CD4-positive, alpha-beta T cell treated with Interleukin-6 at 100 ng/mL for 8 hours (primary cell): ENCODE measurements at places on chromosomes 12 and 14.

- DNase-seq = peak; percentile 57
Measured at GRCh38 chr12:54404061-54405004, 14.7 kb downstream of the ITGA5 start.

GRCh38 chr14:37508503-37508902 is 86.5 kb downstream of the FOXA1 start:
- DNase-seq = no peak

GRCh38 chr12:121769831-121770301 is 23.6 kb downstream of the RHOF start:
- DNase-seq = no peak

GRCh38 chr12:89117448-89118034 is 234.8 kb downstream of the DUSP6 start:
- no peak for DNase-seq

DNA sequence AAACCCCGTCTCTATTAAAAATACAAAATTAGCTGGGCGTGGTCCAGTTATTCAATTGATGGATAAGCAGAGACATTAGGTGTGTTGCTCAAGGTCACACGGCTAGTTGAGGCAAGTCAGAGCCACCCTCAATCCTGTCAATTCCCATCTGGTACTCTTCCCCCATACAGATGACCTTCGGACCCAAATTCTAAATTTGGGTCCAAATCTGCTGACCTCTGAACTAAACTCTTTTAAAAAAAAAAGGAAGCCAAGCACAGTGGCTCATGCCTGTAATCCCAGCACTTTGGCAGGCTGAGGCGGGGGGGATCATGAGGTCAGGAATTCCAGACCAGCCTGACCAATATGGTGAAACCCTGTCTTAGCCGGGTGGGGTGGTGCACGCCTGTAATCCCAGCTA is 23.9 kb downstream of the GCN1 start:
- DNase-seq = no peak

- no peak for DNase-seq
Measured at GRCh38 chr14:25431211-25432076, 381.5 kb upstream of the STXBP6 start.

DNA sequence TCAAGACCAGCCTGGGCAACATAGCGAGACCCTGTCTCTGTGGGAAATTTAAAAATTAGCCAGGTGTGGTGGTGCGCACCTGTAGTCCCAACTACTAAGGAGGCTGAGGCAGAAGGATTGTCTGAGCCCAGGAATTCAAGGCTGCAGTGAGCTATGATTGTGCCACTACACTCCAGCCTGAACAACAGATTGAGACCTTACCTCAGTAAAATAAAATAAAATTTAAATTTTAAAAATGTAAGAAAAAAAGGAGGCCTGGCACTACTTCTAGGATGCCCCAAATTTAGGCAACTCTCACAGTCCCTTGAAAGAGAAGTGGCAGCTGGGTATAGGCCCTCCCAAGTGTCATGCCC is 918 bp upstream of the INHBE start:
- no peak for DNase-seq

DNA sequence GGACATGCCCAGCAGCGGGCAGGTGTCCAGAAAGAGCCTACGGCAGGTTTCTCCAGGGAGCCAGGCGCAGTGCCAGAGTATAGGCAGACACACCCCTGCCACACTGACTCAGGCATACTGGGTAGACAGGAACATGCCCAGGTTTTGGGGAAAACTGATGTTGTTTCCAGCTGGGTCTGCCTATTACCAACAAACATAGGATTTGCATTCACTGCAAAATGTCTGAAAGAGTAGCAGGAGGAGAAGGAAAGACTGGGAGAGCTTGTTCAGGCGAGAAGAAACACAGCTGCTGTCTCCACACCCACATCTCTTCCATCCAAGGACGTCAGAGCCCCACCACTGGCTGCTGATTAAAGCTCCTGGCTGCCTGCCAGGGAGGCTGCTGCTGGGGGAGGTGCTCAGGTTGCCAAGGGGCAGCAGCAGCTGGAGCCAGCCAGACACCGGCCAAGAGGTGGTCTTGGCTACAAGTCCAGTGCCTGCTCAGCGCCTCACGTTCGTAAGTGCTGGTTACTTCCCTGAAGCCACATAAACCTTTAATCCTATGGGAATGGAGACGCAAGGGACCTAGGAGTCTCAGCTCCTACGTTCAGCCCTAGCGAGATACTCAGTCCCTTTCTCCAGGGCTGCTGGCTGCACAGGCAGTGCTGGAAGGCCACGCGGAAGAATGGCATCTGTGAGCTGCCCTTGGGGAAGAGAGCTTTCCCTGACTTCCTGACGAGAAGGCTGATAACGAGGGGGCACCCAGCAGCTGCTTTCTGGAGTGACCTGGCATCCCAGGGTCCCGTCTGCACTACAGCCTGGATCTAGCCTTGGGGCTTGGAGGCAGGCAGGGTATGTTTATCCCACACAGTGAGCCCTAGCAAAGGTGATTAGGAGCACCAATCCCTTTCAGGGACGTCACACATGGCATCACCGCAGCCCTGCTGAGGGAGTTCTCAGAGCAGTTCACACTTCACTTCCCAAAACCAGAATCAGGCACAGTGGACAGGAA is 58.1 kb downstream of the PLEKHG3 start:
- peak; percentile 30 for DNase-seq

DNA sequence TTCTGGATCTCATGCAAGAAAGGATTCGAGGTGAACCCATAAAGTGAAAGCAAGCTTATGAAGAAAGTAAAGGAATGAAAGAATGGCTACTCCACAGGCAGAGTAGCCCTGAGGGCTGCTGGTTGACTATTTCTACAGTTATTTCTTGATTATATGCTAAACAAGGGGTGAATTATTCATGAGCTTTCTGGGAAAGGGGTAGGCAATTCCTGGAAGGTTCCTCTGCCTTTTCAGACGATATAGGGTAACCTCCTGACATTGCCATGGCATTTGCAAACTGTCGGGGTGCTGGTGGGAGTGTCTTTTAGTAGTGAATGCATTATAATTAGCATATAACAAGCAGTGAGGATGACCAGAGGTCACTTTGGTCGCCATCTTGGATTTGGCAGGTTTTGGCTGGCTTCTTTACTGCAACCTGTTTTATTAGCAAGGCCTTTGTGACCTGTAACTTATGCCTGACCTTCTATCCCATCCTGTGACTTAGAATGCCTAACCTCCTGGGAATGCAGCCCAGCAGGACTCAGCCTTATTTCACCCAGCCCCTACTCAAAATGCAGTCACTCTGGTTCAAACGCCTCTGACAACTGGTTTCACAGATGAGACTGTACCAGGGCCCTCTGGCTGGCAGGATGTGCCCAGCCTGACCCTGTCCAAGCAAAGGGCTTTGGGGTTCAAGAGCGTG is 157.7 kb upstream of the SFSWAP start:
- DNase-seq = no peak

DNA sequence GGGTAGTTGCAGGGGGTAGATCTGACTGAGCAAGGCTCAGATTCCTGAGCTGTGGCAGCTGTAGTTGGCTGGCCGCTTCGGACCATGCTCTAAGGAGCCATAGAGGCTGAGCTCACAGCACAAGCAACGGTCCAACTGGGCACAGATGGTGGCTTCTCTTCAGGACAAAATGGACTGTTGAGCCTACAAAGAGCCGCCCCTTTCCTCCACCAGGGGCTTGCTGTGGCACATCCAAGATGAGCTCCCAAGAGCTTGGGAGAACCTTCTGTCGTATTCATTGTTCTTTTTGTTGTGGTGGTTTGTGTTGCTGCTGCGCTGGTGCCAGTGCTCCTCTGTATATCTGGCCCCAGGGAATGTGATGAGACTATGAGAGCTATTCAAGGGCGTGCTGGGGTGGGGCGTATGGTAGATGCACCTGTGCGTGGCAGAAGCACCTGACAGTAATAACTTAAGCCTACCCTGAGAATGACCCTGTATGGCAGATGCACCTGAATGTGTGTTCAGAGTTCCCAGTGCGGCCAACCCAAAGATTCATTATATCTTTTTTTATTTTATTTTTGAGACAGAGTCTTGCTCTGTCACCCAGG is 17.8 kb upstream of the LGALS3 start:
- no peak for DNase-seq

- DNase-seq = peak; percentile 43
Measured at GRCh38 chr14:74302152-74302628, 544 bp downstream of the ABCD4 start.
